ENCODE measurements at places on chromosomes 3 and 15.

DNA sequence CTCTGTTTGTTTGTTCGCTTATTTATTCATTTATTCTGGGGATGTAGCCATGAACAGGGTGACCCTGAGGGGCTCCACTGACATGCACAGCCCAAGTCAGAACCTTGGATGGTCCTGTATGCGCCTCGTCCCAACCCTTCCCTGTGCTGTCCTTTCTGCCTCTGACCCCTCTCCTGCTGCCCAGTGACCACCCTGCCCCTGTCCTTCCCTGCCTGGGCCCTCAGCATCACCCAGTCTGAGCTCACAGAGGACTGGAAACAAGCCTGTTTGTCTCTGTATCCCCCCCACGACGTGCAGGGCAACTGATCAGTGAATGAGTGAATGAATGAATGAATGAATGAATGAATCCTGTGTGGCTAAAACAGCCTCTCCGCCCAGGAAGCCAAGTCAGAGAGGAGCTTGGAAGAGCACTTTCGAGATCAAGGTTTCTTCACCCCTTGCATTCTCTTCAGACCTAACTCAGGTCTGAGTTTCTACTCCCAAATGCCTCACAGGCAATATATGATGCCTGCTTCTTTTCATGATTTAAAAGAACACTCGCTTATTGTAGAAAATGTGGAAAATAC is 157.7 kb downstream of the SMAD6 start:
- DNase-seq: no peak

GRCh38 chr15:75669191-75669878 is 21.6 kb downstream of the SNX33 start:
- DNase-seq: no peak

DNA sequence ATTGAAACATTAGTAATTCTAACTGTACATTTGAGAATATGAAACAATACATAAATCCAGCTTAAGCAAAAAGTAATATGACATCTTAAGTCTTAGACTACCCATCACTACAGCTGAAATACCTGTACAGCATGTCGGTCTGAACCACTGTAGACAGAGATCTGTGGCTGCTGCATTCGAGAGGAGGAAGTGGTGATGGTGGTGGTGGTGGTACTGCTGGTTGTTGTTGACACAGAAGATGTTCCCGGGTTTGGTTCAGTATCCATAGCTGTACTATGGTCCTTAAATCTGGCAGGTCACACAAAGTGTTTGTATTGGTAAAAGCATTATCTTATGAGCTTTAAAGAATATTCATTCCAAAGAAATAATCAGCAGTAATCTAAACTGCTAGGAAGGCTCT is 2.9 kb downstream of the PHC3 start:
- DNase-seq: peak; percentile 63

DNA sequence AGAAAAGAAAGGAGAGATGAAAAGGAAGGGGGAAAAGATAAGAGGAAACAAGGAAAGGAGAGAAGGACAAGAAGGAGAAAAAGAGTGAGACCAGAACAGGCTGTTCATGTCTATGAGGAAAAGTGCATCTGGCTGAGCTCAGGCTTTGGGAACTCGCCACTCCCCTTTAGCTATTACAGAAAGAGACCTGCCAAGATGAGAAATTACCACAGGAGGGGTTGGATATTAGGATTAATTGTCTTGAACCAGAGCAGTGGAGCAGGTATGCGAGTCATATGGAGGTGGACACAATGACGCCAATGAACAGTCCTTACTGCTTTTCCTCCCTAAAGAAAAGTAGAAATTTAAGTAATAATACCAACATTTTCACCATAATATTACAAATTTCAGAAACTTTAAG is 577.0 kb upstream of the ARRDC4 start:
- DNase-seq: no peak

DNA sequence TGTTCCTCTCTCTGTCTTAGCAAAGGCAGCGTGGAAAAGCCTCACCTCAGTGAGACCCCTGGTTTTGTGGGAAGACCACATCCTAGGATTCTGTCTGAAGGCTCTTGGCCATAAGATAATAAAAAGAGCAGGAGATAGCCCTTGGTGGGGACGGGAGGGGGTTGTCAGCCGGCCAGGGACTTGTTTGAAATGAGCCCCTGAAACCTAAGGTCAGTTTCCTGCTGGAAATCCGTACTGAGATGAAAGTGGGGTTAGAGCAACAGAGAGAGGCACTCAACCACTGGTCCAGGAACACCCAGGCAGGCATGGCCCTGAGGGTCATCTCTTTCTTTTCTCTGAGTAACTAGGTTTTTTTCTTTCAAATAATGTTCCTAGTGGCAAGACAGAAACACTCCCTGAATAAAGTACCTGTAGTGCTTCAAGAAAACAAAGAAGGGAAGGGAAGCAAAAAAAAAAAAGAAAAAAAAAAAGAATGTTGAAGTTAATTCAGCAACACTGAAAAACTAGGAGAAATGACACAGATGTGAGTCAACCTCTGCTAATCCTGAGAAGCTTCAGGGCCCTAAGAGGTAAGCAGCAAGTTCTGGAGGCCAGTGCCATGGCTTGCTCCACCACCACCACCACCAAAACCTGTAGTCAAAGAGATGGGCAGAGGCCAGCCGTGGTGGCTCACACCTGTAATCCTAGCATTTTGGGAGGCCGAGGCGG is 3.2 kb downstream of the ITGB5 start:
- no peak for DNase-seq

DNA sequence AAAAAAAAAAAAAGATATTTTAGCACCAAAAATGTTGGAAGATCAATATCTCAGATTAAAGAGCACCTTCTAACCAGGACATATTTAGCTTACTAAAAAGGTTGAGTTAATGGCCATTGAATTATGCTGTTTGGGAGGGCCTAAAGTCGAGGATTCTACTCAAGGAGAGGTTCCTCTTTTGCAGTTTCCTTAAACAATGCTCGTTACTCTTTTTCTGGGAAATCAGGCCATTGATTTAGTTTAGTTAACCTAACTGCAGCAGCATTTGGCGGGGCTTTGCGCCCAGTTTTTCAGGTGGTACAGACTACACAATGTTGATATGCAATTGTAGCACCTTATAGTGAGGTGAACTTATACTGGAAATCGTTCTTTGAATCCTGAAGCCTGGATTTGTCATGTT is 6.8 kb downstream of the ABHD2 start:
- DNase-seq: no peak

DNA sequence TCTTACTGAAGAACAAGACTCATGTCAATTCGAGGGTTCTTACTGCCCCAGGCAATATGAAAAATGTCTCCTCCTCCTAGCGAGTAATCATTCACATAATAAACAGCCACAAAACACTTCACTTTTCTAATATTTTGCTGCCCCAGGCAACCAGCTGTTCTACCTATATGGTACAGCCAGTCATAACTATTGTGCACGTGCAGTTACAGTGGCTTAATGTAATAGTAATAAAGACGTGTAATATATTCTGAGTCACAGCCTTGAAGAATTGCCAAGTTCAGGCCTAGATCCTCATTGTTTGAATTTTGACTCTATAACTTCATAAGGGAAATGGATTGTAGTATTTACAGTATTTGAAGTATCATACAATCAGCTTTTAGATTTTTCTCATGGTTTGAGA is 1250.0 kb upstream of the GBE1 start:
- no peak for DNase-seq

DNA sequence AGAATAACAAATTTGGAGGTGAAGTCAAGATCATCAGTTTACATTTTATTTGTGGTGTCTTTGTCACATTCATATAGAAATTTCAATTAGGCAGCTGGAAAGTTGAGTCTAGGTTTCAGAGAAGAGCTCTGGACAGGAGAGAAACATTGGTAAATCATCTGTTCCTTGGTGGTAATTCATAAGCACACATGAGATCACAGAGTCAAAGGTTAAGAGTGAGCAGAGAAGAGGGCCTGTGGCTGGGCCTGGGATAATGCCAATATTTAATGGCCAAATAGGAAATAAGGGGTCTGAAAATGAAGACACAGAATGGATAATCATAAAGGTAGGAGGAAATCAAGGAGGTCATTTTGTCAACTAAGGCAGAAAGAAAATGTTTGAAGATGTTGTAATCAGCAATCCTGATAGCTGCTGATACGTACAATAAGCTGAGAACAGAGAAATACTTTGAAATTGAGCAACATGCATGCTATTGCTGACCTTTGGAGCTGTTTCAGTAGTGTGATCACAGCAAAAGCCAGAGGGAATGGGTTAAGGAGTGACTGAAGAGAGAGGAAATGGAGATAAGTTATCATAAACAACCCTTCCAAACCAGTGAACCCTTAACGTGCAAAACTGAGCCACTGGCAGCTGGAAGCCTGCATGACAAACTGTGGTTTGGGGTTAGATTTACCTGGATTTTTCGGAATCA is 692.8 kb downstream of the AGBL1 start:
- DNase-seq: no peak

GRCh38 chr15:57747206-57747896 is 40.8 kb downstream of the POLR2M start:
- no peak for DNase-seq

GRCh38 chr3:17983106-17983505 is 240.7 kb upstream of the TBC1D5 start:
- DNase-seq: no peak

DNA sequence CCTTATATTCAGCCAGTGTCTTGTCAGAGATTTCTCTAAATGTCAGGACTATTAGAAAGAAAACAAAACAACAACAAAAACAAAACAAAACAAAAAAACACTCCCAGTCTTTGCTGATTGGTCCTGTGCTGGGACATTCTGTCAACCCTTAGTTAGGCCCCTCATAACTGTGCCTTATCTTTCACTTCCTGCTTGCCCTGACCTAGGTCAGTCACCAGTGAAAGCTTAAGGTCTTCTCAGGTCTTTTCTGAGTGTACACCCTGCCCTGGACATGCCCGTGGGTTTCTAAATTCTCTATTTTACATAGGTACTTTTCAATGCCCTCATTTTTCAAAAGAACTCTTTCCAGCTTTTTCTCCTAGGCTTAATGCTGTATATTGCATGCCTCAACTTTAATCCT is 454.1 kb downstream of the GRM7 start:
- DNase-seq: no peak

- DNase-seq: no peak
Observed at GRCh38 chr3:197135212-197135611, 105.6 kb upstream of the MELTF start.

DNA sequence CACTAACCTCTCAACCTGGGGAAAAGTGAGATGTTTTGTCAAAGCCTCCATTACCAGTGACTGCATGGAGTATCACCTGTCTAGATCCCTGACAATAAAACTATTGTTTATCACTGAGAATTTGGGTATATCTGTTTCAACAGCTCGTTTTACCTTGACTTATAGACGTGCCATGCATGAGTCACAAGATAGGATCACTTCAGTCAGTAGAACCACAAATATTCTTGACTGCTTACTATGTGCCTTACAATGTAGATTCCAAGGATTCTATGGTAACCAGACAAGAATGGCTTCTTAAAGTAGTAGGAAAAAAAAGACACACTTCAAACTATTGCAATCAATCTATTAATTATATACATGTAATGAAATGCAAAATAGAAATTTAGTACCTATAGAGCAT is 55.7 kb upstream of the GRM7 start:
- no peak for DNase-seq

DNA sequence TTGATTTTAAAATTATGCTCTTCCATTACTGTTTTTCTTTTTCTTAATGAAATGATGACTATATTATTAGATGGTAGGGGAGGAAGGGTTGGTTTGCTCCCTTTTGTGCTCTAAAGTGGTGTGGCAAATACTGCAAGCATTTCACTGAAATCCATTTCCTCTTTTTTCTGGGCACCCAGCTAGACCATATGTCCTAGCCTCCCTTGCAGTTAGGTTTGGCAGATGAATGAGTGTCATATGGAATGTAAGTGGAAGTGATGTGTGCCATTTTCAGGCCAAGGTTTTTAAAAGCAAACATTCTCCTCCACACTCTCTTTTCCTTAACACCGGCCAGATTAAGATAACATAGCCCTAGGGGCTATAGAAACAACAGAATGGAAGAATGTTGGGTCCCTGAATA is 363.0 kb downstream of the FGF12 start:
- no peak for DNase-seq

- no peak for DNase-seq
Observed at GRCh38 chr3:185363662-185364203, 797 bp downstream of the MAP3K13 start.

GRCh38 chr15:64144192-64144564 is 7.4 kb upstream of the SNX22 start:
- DNase-seq: no peak

GRCh38 chr15:61749169-61749568 is 311.1 kb downstream of the VPS13C start:
- no peak for DNase-seq

GRCh38 chr3:183491109-183491922 is 62.9 kb upstream of the MCF2L2 start:
- no peak for DNase-seq

- DNase-seq: no peak
Observed at GRCh38 chr3:188685789-188686188, 486.0 kb upstream of the TPRG1 start.

GRCh38 chr3:197950677-197951061 is 679 bp downstream of the RPL35A start:
- no peak for DNase-seq

- DNase-seq: no peak
Observed at GRCh38 chr3:13277860-13278531, 142.1 kb downstream of the NUP210 start.

GRCh38 chr3:48984663-48985062 is 5.4 kb upstream of the P4HTM start:
- DNase-seq: no peak

DNA sequence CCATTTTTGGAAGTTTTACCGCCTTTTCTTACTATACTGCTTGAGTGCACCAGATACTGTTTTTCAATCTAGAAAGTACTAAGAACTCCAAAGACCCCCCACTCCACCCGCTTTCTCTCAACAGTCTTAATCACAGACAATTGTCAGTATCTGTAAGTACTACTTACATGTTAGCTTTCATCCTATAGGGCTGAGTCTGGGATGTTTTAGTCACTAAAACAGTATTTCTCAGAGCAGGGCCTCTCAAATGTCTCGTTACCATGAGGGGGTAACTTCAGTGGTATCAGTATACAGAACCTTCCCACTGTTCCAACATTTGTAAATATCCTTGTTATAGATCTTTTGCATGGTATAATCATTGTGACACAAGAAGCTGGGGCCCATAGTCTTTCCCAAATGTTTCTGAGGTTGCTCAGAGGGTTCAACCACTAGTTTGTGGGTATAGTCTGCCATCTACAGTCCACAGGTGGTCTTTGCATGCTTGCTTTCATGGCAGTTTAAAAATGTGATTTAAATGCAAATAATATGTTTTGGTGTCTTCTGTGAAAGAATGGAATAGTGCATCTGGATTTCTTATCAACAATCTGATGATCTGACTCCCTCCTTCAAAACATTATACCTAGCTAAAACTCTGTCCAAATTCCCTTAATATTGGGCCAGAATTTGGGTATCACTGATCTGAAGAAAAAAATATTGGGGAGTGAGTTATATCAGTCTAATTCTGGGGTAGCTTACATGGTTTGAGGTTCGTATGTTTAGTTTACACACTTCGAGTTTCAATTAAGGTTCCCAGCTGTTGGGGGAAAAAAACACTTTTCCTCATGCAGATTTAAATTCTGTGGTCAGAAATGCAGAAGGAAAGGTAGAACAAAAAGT is 18.0 kb upstream of the DNAJC13 start:
- DNase-seq: no peak
